Stimulated activated CD4-positive, alpha-beta T cell treated with anti-CD3 and anti-CD28 coated beads, Interleukin-12 subunit alpha, Interleukin-12 subunit beta, amount 100 ng/mL, for 4 hours (primary cell): ENCODE measurements at places on chromosomes 2 and 18.

GRCh38 chr2:58521803-58522554 lies 280.9 kb upstream of the FANCL start:
- DNase-seq: no peak

DNA sequence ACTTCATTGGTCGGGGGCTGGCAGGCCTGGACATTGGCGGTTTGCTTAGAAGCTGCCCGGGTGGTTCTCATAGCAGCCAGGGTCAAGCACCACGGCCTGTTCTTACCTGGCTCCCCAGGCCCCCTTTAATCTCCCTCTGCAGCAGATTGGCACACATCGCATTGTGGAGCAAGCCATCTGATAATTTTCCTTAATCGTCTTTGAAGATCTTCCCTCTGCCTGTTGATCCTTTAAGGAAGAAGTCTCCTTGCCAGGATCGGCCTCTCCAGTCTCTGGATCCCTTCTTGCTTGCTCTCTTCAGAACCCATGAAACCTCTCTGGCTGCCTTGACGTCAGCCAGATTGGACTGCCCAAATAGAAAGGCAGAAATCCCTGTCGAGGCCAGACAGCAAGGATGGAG lies 75.8 kb downstream of the NEDD4L start:
- DNase-seq: no peak

GRCh38 chr2:191899410-191899809 lies 52.5 kb upstream of the CAVIN2 start:
- no peak for DNase-seq

- no peak for DNase-seq
Observed at GRCh38 chr2:224004105-224004695, 34.9 kb downstream of the SERPINE2 start.

- no peak for DNase-seq
Observed at GRCh38 chr2:18611604-18612003, 22.2 kb upstream of the NT5C1B start.

GRCh38 chr2:112881217-112881985 lies 29.6 kb upstream of the IL37 start:
- DNase-seq: no peak

DNA sequence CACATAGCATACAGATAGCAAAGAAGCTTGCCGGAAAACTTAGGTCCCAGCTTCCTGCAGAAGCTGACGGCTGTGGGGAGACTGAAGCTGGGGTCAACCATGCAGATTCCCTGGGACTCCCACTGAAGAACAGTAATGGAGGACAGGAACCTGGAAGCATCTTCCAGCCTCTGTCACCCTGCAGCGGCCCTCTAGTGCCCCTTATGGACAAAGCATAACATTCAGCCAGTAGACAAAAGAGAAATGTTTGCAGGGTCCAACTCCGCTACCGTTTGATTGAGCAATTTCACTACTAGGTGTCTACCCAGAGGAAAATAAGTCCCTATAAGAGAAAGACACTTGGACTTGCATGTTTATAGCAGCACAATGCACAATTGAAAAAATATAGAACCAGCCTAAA lies 460.6 kb downstream of the CNTNAP5 start:
- DNase-seq: no peak

DNA sequence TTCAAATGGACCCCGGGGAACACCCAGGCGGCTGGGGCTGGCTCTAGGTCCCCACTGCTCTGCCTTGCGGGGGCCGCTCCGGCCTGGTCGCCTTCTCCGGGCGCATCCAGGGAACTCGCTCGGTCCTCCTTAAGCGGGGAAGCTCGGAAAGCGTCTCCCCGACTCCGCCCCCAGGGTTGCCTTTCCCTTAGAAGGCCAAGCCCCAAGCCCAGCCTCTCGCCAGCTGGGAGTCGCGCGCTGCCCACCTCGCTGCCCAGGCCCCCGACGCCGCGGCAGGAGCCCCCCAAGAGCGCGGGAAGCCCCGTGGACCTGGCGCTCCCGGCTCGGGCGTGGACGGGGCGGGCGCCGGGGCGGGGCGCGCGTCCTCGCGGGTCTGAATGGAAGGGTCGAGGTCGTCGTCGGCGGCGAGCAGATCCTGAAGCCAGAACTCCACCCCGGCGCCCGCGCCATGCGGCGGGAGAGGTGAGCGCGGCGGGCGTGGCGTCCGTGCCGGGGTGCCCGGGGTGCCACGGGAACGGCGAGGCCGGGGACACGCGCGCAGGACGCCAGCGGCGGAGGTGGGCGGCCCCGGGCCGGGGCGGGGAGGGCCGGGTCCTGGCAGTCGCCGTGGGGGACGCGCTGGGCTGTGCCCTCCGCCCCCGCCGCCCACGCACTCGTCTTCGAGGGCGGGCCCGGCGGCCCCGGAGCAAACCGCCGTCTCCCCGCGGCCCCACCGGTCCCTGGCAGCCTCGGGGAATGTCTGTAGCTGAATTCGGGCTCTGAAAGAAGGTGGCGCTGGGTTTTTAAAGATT lies at the start of gene BOK:
Gene BOK, plus strand, starts transcription at position 214 of the 791 bp plus-strand sequence. CDS start 739 bp downstream, outside the sequence.
- DNase-seq: peak; percentile 17

- no peak for DNase-seq
Observed at GRCh38 chr2:64008434-64009009, 10.7 kb downstream of the VPS54 start.

GRCh38 chr2:3805201-3805939 lies 102.0 kb downstream of the DCDC2C start:
- no peak for DNase-seq

- no peak for DNase-seq
Observed at GRCh38 chr2:144083211-144083610, 436.7 kb downstream of the ZEB2 start.

- no peak for DNase-seq
Observed at GRCh38 chr2:168667156-168667555, 135.3 kb upstream of the NOSTRIN start.

DNA sequence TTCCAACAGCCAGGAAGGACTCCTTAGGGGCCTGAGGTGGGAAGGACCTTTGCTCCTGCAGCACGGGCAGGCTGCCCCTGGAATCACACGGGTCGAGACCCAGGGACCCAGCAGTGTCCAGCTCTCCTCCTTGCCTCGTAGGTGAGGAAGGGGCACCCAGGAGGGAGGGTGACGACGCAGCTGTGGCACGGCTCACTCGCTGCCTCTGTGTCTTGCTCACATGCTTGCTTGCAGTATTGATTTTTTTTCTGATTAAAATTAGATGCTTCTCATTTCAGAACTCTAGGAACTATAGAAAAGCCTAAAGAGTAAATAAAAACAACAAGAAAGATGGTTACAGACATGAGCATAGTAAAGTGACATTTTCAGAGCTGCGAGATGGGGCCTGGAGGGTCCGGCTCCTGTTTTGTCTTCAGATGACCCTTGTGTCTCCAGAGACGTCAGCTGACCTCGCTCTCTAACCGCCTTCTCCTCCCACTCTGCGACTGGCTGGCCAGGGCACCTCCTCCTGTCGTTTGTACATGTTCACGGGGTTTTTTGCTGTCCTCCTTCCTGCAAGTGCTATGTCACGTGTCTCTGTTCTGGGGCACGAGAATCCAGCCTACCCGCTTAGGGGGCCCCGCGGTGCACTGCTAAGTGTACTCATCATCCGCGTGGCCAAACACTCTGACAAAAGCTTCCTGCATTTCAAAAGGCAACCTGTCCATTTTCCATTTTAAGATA lies 65.7 kb upstream of the ZNF236 start:
- DNase-seq: no peak

- no peak for DNase-seq
Observed at GRCh38 chr2:227703280-227703732, 14.5 kb downstream of the SLC19A3 start.

GRCh38 chr2:6211236-6211635 lies 519.1 kb downstream of the SOX11 start:
- no peak for DNase-seq

DNA sequence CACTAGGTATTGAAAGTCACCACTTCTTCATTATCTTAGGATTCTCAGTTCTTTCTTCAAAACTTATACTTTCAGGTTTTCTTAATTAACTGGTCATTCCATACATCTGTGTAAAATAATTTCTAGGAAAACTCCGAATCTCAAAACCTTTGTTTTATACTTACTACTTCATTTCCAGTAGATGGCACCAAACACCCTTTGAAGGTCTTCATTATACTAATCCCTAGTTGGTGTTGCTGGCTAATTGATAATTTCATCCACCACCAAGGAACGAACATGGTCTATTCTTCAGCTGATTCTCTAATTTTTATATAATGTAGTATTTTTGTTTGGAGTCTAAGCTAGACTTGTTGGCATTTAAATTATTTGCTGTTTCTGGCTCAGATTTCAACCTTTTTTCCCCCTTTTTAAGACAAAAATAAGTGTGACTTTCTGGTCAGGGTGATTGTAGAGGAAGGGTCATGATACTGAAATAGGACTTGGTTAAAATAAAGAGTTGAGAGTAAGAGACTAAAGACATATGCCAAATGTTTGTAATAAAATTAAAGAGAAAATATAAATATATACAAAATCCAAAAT lies 2.8 kb upstream of the MXD1 start:
- no peak for DNase-seq

- DNase-seq: no peak
Observed at GRCh38 chr2:230347659-230348305, 20.8 kb downstream of the SP140L start.

GRCh38 chr2:12448846-12449505 lies 267.8 kb upstream of the TRIB2 start:
- no peak for DNase-seq

DNA sequence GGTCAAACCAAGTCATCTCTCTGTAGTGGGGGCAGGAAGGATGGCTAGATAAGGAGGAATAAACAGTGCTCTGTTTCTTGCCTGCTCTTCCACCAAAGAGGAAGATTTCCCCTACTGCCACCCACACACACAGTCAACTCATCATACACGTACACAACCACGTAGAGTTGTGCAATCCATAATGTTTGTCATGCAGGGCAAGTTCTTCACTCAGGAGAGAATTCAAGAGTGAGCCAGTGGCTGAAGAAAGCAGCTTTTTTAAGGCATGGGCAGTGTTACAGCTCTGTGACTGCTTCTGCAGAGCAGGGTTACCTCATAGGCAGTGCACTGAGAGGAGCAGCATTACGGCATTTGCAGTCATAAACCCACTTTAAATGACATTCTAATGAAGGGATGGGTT lies 283.0 kb downstream of the RND3 start:
- DNase-seq: no peak

- no peak for DNase-seq
Observed at GRCh38 chr2:26900831-26901321, 52.9 kb downstream of the DPYSL5 start.

DNA sequence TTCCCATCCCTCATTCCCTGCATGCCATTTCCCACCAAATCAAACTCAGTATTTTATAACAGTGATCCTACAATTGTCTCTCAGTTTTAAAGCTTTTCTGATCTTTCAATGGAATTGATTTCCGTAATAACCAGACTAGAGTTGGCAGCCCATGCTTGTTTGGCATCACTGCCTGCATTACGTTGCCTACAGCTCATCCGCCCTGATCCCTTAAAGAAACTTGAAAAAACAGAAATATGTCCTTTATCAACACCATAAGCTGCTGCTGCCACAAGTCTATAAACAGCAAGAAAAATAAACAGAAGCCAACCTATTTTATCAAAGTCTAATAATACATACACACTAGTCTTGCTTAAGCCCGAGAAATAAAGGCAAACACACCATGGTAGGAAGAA lies 331.0 kb downstream of the METTL4 start:
- no peak for DNase-seq

GRCh38 chr2:113892004-113892710 lies 2.3 kb downstream of the ACTR3 start:
- DNase-seq: no peak

DNA sequence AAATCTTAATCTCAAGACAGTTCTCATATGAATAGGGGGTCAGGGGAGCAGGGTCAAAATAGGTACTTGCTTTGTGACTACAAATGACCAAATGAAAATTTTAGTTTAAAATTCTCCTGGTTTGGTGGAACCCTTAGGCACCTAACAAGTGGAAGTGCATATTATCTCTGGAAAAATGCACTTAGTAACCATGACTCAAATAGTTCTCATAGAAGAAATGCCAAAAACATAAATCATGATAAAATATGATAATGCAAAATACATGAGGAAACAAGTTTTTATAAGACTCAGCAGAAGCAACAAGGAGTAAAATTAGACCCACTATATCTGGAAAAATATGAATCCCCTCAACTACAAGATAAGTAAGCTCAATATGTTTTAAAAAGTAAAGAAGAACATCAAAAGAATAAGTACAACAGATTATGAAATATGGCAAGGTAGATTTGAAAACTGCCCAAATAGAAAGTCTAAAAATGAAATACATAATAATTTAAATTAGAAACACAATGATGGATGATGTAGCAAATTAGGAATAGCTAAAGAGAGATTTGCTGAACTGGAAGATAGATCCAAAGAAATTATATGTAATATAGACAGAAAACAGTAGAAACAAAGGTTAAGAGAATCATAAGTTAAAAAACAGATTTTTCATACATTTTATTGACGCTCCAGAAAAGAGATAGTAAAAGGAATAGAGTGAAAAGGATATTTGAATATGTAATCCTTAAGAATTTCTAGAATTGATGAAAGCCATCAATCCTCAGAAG lies 308.3 kb downstream of the SETBP1 start:
- no peak for DNase-seq

DNA sequence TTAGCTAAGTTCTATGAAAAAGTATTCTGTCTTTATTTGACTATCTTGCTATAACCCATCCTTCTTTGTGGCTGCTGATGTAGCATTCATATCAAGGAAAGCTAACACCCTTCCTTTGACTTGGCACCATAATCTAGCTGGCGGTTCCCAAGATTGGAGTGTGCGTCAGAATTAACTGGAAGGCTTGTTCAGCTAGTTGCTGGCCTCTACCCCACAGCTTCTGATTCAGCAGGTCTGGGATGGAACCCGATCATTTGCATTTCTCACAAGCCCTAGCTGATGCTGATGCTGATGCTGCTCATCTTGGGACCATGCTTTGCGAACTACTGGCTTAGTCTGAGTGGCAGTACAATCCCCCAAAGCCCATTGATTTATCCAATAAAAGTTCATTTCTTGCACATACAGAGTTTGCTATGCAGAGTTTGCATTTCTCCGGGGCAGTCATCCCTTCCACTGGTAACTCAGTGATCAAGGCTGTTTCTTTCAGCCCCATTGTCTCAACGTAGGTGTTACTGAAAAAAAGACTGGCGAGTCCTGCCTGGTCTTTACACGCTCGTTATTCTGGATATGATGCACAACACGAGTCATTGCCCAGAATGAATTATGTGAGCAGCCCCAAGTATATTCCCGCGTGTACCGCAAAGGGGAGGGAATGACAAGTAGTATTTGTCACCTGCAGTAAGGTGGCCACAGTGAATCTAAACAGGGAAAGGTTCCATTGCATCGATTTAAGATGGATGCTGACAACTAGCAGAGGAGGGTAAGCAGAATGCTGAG lies 96.5 kb downstream of the ZNF532 start:
- no peak for DNase-seq
